ENCODE measurements at places on chromosomes 6 and 20. TPM values are rescaled to one million over a fixed set of nuclear protein-coding genes. Genes with fewer than 3 reads are reported as not detected.

- DNase-seq = no peak
Measured at GRCh38 chr20:37408302-37409193, 62.6 kb downstream of the SRC start.

DNA sequence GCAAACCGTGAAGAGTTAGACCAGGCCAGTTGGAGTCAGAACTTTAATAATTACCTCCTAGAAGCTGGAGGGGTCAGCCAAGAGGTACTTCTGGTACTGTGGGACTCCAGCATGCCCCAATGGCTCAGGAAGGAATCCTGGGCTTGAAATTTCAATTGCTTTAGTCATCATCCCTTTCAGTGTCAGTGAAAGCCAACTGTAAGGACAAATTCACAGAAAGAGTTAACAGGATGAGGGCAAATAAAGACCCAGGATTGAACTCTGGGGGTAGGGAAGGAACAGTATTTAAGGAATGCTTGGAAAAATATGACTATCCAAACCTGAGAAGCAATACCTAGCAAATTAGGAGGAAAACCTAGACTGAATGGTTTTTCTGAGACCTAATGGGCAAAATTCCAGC, 735.1 kb upstream of the MARCKS start:
- no peak for DNase-seq

DNA sequence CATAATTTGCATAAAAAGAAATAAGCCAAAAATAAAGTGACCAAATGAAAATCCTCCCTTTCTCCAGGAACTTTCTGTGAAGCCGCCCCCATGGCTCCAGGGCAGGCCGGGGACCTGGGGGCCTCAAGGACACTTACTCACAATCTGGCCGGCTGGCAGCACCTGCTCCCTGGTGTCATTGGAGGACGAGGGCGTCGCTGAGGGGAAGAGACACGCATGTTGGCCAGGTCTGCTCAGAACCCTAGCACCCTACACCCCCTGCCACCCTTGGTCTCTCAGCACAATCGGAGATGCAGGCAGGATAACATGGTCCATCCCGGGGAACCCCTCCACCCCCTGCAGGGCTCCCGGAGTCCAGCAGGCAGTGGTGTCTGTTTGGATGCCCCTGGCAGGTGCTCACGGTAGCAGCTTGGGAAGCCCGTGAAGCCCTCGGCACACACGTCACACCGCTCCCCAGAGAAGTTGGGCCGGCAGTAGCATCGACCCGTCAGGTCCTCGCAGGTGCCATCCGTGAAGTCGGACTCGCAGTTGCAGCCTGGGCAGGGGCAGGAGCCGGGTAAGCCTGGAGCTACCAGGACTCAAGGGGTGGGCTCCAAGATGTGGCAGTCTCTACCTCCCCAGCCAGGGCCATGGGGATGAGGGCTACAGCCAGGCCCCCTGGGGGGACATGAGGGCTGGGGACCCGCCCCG, 21.3 kb downstream of the LAMA5 start:
- DNase-seq = no peak

DNA sequence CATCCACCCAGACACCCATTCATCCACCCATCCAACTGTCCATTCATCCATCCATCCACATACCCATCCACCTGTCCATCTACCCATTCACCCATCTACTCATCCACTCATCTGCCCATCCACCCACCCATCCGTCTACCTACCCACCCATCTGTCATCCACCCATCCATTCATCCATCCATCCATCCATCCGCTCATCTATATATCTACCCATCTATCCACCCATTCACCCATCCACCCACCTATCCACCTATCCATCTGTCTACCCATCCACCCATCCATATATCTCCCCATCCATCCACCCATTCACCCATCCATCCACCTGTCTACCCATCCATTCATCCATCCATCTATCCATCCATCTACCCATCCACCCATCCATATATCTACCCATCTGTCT, 30.7 kb downstream of the ARMC2 start:
- DNase-seq = no peak

DNA sequence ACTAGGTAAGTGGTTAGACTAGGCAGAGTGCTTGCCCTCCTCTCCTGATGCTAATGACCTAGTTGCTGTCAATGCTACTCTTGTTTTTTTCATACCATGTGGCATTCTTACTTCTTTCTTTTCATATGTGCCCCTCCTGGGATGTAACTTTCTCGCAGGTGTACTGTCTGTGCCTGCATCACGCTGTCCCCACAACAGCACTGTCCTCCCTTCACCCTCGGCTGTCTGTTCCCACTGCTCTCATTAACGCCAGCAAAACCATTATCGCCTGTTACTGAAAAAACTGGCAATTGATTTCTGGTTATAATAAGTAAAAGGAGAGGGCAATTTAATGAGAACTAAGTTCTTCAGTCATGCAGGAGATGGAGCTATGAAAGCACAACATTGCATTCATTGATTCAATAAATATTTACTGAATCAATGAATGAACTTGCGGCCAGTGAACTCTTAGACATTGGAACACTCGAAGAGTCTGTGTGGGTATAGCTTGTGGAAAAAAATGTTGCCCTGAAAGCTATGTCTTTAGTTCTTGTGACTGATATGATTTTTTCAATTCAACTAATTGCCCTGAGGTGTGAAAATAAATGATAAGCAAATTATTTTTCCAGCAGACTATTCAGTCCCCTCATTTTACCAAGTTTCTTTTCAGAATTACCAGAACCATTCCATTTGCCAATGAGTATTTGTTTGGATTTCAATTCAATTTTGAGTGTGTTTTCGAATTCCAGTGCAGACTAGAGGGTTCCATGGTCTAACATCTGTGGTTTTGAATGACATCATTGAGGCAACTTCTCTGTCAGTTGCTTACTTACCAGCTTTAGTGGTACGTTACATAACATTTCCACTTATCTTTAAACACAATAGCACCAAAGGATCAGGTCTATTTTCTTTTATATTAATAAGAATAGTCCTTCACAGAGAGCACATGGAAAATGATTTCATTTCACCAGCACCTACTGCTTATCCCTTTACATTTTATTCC, 2.1 kb downstream of the SLC17A4 start:
- no peak for DNase-seq

GRCh38 chr6:37940074-37940847, 120.7 kb downstream of the ZFAND3 start:
- no peak for DNase-seq

DNA sequence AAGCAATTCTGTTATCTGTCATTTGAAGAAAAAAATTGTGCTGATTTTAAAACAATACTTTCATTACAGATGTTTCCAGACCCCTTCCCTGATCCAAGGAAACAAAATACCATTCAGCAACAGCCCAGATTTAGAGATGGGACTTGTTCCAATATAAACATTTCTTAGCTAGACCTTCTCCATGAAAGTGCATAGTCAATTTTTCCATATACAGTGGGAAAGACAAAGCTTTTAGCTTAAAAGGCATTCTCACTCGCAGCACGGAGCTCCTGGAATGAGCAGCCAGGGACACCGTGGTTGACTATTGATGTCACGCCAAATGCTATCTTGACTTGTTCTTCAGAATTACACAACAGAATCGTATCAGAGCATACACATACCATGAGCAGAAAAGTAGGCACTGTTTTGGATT, 21.5 kb downstream of the LAMA4 start:
- no peak for DNase-seq

DNA sequence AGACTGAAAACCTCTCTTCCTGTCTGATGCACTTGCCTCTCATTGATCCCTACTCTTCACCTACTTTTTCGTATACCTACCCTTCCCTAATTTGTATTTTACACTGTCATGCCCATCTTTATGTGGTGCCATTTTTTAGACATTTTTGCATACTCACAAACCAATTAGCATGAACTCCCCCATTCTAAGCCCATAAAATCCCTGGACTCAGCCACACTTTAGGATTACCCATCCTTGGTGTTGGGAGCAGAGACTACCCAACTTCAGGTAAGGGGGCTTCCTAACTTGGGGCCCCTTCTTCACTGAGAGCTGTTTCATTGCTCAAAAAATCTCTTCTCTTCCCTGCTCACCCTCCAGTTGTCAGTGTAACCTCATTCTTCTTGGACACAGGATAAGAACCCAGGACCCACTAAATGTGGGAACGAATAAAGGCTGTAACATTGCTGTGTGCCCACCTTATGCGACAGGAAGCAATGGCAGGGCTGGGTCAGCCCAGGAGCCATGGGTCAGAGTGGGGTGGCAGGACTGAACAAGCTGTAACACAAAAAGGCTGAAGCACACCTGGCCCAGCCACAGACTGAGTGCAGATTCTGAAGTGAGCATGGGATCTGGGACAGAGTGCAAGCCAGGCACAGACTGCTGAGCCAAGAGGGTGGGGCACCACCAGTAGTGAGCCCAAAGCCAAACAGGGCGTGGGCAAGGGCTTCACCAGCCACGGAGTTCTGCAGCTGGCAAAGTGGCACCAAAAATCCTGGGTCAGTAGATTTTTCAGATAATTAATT, 789.1 kb upstream of the HS3ST5 start:
- DNase-seq = no peak

The C2 gene
- total RNA-seq = 0.56 TPM

The F13A1 gene
- total RNA-seq = 0.15 TPM

The APCDD1L gene
- not detected for total RNA-seq

The MYBL2 gene
- total RNA-seq = 23.0 TPM

The LY6G6F gene
- not detected for total RNA-seq

The RAET1E gene
- not detected for total RNA-seq

Data from activated T-cell treated with anti-CD3 and anti-CD28 coated beads, Interleukin-2, amount 50 U/mL, for 4 hours (primary cell).